ENCODE measurements at places on chromosomes 13 and 19. TPM values are rescaled to one million over a fixed set of nuclear protein-coding genes. Genes with fewer than 3 reads are reported as not detected.
A peak's percentile ranks its signal among the peaks of the same experiment; 100 is the strongest.

DNA sequence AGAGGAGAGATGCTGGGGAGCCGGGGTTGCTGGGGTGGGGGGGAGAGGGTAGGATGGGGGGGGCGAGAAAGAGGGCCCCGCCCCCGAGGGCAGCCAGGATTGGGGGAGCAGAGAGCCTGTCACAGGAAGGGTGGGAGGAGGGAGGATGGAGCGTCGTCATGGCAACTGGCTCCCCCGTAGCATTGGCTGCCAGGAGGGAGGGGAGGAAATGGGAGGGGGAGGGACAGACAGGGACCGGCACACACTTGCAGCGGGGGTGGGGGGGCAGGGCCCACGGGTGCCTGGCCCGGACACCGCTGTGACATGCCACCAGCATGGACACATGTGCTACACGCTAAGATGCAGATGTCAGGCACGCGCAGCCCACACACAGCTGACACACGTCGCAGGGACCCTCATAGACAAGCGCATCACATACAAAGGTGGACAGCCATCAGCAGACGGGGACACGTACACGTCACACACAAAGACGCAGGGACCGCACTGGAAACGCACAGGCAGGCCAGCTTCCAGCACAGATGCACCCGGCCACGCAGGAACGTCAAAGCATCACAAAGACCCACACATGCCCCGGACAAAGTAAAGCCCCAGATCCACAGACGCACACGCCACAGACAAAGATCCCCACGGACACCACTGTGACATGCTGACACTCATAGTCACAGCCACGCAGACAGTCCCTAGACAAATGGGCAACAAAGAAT is at the start of gene LMTK3:
LMTK3 (minus strand) TSS at position 36 of the 704 bp plus-strand sequence. CDS start 259 bp downstream, outside the sequence.
- DNase-seq, result no peak

The ZIC5 gene
- total RNA-seq, result not detected

DNA sequence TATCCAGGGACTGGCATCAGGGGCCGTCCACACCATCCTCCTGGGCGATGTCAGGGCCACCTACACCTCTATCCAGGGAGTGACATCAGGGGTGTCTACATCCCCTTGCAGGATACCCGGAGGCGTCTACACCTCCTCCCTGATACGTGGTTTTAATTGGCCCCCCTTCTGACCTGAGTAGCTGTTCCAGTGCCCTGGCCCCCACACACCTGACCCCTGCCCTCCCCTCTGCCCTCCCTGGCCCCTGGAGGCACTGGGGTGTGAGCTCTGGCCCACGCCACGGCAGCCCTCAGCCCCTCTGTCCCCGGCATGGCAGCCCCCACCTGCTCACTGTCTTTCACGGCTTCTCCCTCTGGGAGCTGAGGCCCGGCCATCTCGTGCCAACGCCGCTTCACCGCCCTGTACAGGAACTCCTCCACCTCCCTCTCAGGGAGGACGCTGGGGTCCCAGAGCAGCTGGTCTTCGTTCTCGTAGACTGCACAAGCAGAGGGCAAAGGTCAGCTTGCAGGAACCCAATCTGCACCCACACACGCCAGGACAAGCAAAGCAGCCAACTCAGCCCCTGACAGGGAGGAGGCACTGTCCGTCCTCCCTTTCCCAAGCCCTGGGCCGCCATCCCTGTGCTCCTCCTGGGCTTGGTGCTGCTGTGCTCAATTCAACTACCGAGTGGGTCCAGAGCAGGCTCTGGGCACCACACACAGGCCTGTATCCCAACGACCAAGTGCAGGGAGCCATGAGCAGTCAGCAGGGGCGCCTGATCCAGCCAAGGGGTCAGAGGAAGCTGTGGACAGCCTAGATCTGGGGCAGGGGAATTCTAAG is 22.2 kb upstream of the PLPP2 start:
- DNase-seq, result peak; percentile 3

GRCh38 chr13:37123337-37123736 is 17.9 kb upstream of the CSNK1A1L start:
- no peak for DNase-seq

DNA sequence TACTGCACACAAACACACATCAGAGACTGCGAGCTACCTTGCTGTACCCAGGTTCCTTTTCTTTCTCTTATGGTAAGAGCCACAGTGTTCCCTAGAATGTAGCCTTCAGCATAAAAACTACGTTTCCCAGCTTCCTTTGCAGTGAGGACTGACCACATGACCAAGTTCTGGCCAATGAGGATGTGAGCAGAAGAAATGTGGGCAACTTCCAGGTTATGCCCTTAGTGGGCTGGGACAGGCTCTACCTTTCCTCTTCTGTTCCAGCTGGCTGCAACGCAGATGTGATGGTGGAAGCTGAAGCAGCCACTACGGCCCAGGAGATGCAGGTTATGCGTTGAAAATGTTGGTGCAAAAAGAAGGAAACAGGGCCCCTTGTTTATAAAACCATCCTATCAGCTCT is 27.5 kb downstream of the VRK3 start:
- DNase-seq, result no peak

GRCh38 chr13:42101821-42102585 is 53.6 kb downstream of the DGKH start:
- peak; percentile 24 for DNase-seq

GRCh38 chr13:30128591-30128990 is 178.8 kb downstream of the KATNAL1 start:
- DNase-seq, result no peak

All from heart right ventricle (tissue), 16 donors.